Activated T-helper 1 cell treated with Interleukin-2 at 50 U/mL for 16 hours (primary cell): ENCODE measurements at places on chromosomes 6 and 20.

DNA sequence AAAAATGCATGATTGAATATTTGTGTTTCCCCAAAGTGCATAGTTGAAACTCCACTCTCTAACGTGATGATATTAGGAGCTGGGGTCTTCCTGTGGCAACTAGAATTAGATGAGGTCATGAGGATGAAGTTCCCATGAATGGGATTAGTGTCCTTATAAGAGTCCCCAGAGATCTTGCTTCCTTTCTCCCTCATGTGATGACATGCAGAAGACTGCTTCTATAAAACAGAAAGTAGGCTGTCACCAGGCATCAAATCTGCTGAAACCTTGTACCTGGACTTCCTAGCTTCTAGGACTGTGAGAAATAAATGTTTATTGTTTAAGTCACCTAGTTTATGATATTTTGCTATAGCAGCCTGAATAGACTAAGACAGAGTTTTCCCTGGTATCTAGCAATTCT lies 586.5 kb upstream of the EPHA7 start:
- no peak for DNase-seq

DNA sequence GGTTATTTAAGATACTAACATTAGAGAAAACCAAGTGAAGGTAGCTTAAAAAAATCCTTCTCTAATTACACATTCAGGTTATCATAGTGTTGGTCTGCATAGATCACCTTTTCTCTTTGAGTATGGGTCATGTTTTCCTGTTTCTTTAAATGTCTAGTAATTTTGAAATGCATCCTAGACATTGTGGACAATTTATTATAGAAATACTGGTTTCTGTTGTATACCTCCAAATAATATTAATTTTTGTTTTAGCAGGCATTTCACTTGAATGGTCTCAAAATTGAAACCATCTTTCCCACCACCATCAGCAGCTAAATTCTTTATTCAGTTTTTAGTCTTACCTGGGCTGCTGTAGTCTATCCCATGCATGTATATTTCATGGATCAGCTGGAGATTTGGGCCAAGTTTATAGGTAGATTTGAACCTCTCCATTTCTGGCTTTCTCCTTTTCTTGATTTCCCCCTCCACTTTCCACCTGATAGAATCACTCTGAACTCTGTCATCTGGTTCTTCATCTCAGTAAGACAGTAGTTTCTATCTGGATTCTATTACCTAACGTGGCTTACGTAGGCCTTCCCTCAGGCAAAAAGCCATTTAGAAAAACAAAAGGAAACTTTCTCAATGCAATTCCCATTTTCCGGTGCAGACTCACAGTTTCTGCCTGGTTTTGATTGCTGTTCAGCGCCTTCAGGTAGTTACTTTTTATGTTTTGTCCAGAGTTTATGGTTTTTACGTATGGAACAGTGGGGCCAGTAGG lies 52.3 kb downstream of the ZFAND3 start:
- DNase-seq: no peak

GRCh38 chr20:43571771-43572170 lies 12.9 kb downstream of the SGK2 start:
- DNase-seq: no peak

DNA sequence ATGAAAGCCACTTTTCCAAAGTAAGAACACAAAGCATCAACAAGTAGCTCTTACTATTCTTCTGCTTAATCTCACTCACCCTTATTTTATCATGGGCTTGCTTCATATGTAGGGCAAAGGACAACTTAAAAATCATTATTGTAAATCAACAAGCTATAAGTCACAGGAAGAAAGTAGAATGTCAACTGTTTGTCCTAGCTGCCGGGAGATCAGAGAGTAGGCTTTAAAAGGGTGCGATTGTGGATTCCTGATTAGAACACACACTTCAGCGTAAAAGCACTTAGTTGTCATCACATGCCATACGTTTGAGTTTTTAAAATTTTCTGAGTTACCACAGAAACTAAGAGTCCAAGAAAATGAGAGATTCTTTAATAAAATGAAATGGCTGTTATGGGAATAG lies 44.4 kb upstream of the NHSL1 start:
- no peak for DNase-seq

DNA sequence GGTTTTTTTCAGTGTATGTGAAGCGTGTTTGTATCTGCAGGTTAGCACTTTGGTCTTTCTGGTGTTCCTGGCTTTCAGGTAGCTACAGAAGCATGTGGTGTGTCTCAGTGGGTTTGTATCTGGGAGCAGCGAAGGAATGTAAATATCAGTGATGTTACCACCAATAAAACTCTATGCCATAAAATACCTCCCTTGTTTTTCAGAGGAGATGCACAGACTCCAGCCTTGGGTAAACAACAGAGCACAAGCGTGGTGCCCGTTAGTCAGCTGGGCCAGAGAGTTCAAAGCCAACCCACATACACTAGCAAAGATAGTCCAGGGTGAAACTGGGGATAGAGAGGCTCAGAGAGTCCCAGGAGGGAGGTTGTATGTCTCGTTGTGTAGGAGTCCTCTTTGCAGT lies 393.8 kb downstream of the SMOC2 start:
- no peak for DNase-seq

DNA sequence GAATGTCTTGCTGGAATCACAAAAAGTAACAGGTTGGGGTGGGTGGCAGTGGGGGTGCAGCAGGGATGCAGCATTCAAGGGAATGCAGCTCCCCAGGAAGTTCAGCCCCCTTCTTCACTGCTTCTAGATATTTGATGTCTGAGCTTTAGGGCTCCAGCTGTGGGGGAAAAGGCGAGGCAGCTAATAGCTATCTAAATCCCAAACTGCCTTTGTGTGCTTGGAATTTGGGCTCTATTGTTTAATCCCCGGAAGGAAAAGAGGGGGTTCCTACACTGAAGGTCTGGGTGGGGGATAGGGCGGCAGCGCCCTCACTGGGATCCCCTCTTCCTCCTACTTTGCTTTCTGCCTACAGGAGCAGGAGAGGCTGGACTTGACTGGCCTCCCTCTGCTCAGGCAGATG lies 116.5 kb downstream of the SOBP start:
- no peak for DNase-seq

DNA sequence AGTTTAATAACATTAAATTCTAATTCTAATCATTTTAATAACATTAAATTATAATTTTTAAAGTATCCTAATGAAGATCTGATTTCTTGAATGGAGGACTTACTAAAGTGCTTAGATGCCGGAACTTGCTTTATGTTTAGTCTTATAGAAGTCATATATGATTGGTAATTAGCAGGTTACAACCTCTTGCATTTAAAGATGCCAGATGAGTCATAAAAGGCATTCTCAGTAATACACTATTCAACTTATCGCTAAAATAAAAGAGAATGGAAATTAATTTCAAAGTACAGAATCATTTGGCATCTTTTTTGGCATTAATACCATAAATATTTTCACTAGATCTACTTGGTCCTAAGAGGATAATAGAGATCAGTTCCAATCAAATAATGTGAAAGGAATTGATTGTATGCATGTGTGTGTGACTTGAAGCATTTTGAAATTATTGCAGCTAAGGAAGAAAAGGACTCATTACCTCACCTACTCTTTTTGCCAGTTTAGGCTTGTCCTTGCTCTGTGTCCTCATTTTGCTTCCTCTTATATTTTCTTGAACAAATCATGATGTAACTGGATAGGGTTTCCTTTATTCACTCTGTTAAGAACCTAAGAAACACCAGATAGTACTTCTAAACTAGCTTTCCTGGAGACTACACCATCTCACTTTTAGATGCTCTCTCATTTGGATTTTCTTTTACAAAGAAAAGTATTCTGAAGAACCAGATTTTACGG lies 2.7 kb downstream of the COL21A1 start:
- no peak for DNase-seq

DNA sequence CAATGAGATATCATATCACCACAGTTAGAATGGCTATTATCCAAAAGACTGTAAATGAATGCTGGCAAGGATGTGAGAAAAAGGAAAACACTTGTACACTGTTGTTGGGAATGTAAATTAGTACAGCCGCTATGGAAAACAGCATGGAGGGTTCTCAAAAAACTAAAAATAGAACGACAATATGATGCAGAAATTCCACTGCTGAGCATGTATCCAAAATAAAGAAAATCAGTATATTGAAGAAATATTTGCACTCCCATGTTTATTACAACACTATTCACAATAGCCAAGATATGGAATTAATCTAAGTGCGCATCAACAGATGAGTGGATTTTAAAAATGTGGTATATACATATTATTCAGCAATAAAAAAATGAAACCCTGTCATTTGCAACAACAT lies 898.9 kb upstream of the MAN1A1 start:
- DNase-seq: no peak

GRCh38 chr6:6604566-6604965 lies 16.0 kb downstream of the LY86 start:
- no peak for DNase-seq

DNA sequence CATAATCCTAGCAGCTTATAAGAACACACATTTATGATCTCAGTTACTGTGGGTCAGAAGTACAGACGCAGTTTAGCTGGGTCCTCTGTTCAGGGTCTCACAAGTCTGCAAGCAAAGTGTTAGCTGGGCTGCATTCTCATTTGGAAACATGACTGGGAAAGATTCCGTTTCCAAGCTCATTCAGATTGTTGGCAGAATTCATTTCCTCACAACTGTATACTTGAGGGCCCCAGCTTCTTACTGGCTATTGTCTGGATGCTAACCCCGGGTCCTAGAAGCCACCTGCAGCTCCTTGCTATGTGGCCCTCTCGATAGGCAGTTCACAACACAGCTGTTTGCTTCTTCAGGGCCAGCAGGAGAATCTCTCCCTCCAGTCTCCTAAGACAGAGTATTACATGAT lies 13.1 kb downstream of the TCP11 start:
- no peak for DNase-seq

DNA sequence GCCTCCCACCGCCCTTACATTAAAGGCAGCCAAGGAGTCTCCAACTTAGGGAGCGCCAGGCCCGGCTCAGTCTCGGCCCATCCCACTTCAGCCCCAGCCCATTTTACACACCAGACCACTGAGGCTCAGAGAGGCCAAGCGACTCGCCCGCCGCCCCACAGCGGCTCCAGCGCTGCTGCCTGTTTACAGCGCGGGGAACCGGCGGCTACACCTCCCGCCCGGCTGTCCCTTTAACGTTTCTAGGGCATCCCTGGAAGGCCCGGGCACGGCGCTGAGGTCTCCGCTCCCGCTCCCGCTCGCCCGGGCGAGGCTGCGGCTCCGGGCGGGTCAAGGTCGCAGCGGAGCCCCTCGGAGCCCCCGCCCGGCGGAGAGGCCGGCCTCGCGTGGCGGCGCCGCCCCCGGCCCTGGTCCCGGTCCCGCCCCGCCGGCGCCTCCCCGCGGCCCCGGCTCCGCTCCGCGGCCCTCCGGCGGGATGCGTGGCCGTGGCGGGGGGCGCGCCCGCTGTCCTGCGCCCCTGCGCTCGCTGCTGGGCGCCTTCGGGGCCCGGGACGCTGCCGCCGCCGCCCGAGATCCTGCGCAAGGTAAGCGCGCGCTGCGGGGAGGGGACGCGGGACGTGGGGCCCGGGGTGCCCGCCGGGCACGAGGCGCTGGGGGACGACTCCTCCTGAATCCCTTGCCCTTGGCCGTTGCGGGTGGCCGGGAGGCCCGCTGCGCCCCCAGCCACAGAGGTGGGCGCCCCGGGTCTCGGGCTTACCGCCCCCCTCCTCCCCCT lies 27.1 kb upstream of the PHACTR3 start:
- no peak for DNase-seq

DNA sequence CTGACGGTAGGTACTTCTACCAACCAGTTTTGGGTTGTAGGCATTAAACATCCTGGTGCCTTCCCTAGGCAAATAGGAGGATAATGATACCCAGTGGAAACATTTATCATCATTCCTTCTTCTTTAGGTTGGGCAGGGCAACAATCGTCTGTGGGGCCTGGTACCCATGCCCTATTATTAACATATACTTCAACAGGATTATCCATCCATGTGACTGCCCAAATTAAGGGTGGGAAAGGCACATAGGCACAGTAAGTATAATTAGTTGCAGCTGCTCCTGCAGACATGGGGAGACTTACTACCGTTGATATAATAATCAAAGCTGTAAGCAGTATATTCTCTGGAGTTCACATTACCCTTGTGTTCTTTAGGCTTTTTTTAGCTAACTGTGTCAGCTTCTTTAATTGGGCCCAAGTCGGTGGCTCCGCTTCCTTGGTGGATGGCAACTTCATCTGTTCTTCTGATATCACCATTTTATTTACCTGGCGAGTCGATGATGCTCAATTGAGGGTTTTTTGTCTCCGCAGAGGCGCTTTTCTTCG lies 16.8 kb downstream of the RPL7L1 start:
- DNase-seq: no peak

DNA sequence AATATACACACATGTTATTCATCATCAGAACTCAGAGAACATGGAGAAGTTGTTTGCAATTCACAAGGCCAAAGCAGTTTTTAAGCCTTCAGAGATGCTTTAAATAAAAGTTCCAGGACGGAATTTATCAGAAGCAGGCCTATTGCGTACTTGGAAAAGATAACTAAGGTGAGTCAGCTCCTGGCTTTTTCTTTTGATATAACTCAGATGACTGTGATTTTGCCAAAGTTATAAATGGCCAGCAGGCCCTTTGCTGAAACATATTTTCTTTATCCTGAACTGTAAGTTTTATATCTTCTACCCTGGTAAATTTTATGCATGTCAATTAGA lies 55.0 kb upstream of the PLCB1 start:
- no peak for DNase-seq

- no peak for DNase-seq
These were observed 18.7 kb upstream of the HECA start for GRCh38 chr6:139115989-139116758.

- no peak for DNase-seq
These were observed 134.4 kb upstream of the COL21A1 start for GRCh38 chr6:56381801-56382251.

DNA sequence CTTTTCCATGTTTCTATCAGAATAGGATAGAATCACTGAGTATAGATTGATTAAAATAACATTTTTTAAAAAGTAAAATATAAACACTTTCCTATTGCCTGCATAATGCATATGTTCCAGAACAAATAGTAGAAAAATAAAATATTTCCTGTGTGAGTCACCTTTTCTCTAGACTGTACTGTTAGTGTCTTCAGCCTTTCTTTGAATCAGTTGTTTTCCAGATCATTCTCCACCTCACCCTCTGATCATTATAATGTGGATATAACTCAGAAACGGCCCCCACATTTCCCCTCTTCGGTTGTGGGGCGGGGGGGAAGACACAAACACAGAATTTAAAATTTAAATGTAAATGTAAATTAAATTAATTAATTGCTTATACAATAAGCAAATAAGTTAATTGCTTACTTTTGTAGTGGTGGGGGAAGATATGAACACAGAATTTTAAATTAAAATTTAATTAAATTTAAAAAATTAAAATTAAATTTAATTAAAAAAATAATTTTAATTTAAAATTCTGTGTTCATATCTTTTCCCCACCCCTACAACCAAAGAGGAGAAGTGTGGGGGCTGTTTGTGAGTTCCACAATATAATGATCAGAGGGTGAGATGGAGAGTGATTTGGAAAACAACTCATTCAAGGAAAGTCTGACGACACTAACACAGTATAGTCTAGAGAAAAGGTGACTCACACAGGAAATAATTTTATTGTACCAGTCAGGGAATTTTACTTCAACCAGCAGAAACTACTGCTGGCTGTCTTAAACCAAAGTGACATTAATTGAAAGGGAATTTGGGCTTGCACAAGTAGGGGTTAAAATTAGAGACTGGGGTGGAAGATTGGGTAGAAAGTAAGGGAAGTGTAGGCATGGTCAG lies 37.1 kb upstream of the PROKR2 start:
- no peak for DNase-seq
